Activated CD4-positive, alpha-beta T cell treated with anti-CD3 and anti-CD28 coated beads, Interleukin-2, amount 50 U/mL, for 1 hour (primary cell): ENCODE measurements at places on chromosomes 2 and 18.

- DNase-seq, result no peak
These were observed 1.5 kb downstream of the ARHGAP25 start for GRCh38 chr2:68736086-68736485.

DNA sequence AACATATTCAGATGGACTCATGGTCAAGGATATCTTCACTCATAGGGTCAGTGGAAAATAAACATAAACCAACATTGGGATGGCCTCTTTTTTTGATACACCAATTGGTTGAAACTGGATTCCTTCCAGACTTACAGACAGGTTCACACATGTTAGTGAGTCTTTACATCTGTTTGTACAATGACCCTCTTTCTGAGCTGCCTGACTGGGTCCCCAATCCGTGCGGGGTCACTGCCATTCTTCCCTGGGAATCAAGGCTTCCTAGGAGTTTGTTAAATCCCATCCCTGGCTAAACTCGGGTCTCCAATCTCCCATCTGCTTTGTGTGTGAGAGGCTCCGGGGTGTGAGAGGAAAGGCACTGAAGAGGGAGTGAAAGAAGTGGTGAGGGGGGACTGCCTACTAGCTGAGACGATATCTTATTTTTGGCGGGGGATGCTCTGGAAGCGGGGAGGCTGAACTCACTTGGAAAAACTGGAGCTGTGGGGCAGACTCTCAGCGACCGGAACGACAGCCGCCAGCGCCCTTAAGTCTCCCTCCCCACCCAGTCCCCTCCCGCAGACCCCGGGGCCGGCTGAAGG lies 487 bp downstream of the STARD6 start:
- no peak for DNase-seq

- no peak for DNase-seq
These were observed 55.3 kb upstream of the CHST9 start for GRCh38 chr18:27240383-27240782.

- DNase-seq, result no peak
These were observed 391.2 kb downstream of the PTPRM start for GRCh38 chr18:7958081-7958896.

GRCh38 chr2:32805104-32806095 lies 141.4 kb upstream of the LTBP1 start:
- no peak for DNase-seq

- DNase-seq, result no peak
These were observed 39.1 kb upstream of the TWIST2 start for GRCh38 chr2:238808761-238809160.

DNA sequence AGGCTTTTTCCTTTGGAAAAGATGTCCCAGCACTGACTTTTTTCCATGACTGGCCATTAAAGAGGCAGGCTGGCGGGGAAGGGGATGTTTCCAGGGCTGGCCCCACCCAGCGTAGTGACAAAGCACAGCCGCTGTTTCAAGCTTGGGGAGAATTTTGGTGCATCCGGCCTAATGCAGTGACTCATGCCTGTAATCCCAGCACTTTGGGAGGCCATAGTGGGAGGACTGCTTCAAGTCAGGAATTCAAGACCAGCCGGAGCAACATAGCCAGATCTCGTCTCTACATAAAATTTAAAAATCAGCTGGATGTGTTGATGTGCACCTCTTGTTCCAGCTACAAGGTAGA lies 78.0 kb upstream of the SH3BP4 start:
- DNase-seq, result no peak

- DNase-seq, result no peak
These were observed 6.5 kb downstream of the CERS6 start for GRCh38 chr2:168462543-168463045.

- no peak for DNase-seq
These were observed 19.6 kb downstream of the RSAD2 start for GRCh38 chr2:6896930-6897759.

DNA sequence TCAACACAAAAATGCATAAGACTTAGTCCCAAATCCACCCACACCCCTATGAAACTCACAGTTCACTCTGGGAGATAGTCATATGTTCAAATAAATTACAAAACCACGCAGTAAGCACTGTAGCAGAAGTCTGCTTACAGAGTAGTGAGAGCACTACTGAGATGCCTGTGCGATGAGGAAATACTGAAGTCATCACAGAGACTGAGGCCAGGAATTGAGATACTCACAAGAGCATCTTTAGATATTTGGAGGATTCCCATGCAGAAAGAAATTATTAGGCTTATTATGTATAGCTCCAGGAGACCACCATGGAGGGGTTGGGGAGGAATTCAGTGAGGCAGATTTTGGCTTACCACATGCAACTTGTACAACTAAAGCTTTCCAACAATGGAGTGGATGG lies 82.3 kb downstream of the ANTXR1 start:
- DNase-seq, result no peak

GRCh38 chr2:128299628-128300027 lies 19.0 kb downstream of the HS6ST1 start:
- no peak for DNase-seq

GRCh38 chr2:118589721-118590120 lies 257.7 kb downstream of the EN1 start:
- no peak for DNase-seq

DNA sequence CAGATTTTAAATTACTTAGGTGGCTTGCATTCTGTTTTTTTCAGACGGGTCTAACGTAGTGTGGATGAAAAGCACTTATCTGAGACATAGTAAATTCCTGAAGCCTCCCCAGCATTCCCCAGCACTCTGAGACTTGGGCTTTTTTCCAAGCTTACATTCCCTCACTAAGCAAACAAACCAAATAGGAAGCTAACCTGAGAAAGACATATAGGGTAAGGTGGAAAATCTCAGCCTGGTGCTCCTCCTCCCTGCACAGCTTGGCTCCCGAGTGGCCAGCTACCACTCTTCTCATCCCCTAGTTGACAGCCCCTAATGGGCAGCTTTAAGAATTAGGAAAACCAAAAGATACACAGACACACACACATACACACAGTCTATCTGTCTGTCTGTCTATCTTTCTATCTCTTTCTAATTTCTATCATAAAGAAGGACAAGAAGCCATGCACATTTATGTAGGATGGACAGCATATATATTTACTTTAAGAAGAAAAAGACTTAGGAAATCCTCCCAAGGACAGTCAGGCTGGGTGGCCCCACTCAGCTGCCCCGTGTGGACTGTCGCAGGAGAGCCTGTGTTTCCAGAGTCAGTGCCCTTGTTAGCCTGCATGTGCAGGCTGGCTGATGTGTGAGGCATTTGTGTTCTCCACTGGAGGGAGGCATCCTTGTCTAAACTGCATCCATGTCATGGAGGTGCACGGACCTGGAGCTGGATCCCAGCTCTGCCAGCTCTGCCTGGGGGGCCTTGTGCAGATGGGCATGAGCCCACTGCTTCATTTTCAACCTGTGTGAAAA lies 8.2 kb downstream of the CNNM3 start:
- DNase-seq, result no peak

GRCh38 chr2:223587301-223587700 lies 14.9 kb downstream of the SCG2 start:
- DNase-seq, result no peak

DNA sequence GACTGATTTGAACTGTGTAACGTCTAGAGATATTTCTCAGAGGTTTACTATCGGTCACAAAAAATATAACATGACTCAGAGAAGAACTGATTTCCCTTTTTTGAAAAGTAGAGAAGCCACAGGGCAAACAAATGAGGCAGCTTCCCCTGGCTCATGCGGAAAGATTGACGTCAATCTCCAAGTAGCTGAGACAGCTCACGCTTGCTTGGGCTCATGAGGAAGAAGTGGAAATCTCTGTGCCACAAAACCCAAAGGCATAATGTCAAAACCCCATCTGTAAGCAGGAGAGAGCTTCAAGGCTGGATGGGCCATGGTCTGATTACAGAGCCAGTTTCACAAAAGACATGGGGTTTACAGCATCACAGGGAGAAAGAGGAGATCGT lies 188.1 kb downstream of the ARL4C start:
- DNase-seq, result peak; percentile 61

- DNase-seq, result no peak
These were observed 15.1 kb downstream of the PLCD4 start for GRCh38 chr2:218622606-218623365.

GRCh38 chr18:48835745-48836170 lies 115.0 kb downstream of the SMAD7 start:
- DNase-seq, result no peak

DNA sequence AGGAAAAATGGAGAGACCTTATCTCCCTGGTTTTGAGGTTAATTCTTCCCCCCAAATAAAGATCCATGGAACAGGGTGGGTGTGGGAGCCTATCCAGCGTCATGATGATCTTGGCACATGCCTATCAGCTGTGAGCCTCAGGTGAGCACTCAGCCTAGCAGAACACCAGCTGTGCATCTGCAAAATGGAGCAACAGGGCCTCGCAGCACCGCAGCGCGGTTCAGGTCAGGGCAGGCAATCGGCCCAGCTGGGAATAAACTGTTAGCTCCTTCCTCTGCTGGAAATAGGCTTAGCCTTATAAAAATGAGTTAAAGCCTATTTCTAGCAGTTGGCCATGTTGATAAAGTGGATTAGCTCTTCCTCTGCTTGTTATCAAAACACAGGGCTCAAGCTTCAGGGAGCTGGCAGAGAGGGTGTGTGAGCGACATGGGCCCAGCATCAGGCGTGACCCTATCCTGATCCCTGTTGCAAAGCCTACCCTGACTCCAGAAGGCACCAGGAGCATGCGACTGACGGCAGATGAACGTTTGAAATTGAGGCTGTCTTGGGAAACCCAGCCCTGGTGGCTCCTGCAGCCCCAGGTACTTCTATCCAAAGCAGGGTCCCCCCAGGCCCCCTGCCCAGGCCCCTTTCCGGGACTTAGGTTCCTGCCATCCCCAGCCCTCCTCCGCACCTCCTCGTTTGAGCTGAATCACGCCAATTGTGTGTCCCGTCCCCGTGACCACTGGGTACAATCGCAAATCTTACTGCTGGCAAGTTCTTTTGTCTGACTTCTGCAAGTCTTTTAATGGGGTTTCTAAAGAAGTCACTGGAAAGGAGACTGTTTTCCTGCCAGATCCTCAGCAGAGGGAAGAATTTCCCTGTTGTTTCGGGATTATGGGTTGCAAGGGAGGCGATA lies 35.4 kb downstream of the ARHGEF4 start:
- DNase-seq, result no peak

DNA sequence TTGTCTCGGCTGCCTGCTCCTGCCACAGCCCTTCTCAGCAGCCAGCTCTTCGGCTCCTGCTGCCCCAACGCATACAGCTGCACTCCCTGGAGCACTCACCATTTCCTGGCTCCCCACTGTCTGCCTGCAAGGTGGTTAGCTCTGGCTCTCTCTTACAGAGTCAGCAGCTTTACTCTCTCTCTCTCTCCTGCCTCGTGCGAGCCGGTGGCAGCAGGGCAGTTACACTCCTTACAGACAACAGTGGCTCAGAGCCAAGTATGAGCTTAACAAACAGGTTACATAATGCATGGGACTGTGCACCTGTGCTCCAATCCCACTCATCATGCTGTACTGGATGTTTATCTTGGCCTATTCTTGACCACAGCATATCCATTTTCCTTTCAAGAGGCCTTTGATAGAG lies 47.4 kb upstream of the DNAJC10 start:
- DNase-seq, result no peak

- peak; percentile 62 for DNase-seq
These were observed 1.9 kb downstream of the CTLA4 start for GRCh38 chr2:203869223-203870042.

DNA sequence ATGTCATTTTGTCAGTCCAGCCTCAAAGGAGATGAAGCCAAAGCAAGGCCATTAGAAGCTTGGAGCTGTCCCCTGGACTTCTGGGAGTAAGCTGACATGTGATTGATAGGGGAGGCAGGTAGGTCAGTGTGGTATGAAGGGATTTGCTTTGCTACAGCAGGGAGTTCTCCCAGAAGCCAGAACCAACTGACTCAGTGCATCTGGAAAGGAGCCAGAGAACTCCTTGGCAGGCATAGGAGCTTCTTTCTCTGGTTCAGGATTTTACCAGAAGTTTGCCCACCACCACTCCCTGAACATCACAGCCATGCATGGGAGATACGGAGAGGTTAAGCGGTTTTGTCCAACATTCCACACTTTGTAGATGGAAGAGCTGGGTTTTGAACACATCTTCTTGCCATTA lies 24.5 kb upstream of the KCNE4 start:
- no peak for DNase-seq

DNA sequence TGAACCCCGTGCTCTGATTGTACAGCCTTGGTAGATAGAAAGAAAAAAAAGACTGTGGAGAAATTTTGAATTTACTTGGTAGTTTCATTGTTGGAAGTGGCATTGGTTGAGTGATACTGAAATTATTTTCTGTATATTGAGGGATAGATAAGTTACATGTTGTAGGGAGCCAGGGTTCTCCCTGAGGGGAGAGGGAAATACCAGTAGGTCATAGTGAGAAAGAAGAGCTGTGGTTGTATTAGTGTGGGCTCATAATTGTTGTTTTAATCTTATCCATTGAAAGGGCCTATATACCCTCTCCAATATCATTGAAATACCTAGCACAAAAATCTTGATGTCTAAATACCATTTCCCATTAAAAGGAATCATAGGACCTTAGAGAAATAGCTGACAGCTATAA lies 16.9 kb upstream of the RAB31 start:
- no peak for DNase-seq

GRCh38 chr2:183950673-183951072 lies 647.7 kb upstream of the ZNF804A start:
- no peak for DNase-seq

- no peak for DNase-seq
These were observed 82.1 kb downstream of the ZBTB7C start for GRCh38 chr18:48326901-48327675.

GRCh38 chr2:64142741-64143168 lies 1.5 kb downstream of the PELI1 start:
- DNase-seq, result no peak

- DNase-seq, result no peak
These were observed 210.2 kb downstream of the PAX3 start for GRCh38 chr2:222088561-222088960.

DNA sequence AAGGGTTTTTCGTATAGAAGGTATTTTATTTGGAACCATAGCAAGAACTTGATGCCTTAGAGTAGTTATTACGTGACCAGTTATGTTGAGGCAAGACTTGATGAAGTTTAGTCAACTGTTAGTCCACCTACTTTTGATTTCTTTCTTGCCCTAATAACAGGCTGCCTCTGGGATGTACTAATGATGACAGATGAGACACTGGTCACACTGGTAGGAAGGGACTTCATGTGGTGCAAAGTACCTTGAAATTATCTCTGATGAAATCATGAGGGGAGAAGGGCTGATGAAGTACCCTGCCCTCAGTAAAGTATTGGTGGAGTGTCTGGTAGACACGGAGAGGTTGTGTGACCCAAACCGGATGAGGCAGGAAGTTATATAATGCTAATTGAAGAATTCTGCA lies 5.4 kb downstream of the DIS3L2 start:
- DNase-seq, result no peak

DNA sequence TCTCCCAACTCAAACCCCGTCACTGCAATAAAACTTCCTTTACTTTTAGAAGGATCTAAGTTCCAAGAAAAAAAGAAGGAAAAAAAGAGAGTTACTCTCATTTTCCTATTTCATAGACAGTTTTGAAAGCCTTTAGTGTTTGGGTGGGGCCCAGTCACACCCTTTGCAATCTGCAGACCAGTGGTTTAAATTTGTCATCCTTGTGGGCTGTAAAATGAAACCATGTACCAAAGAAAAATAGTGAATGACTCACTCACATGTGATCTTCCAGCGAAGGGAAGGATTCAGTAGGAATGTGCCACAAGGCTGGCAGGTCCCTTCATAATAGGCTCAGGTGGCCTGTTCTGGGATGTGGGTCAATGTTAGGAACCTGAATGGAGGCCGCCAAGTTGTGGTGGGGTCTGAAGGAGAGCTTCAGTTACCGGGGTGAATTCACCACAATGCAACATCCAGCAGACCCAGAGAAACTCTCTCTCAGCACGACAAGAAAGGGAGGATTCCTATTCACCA lies 28.3 kb downstream of the ANXA4 start:
- DNase-seq, result no peak

GRCh38 chr2:32745675-32746074 lies 117.8 kb downstream of the TTC27 start:
- DNase-seq, result no peak
